ENCODE measurements at places on chromosomes 2 and 18.

- DNase-seq: no peak
These were observed 185.2 kb upstream of the ID2 start for GRCh38 chr2:8496617-8497016.

- DNase-seq: no peak
These were observed 449.2 kb upstream of the SPRED2 start for GRCh38 chr2:65881592-65881991.

DNA sequence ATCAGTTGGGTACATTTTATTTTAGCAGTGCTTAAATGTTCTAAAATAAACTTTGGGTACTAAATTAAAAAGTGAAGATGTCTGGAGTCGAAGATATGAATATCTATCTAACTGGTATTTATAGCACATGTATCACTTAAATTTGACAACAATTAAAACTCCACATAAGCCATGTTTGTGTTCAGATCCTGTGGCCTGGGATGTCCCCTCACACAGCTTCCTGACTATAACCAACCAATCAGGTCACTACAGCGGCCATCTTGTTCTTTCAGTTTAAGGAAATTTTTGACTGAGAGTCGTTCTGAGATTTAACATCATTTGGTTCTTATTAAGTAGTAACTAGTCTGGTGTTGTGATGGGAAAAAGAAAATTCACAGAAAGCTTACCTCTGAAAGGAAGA is 170.7 kb upstream of the NRP2 start:
- no peak for DNase-seq

GRCh38 chr2:7906431-7906830 is 775.4 kb upstream of the ID2 start:
- DNase-seq: no peak

GRCh38 chr2:20619624-20620024 is 31.3 kb downstream of the HS1BP3 start:
- DNase-seq: no peak

GRCh38 chr2:18387441-18388206 is 172.8 kb downstream of the RDH14 start:
- DNase-seq: peak; percentile 88

DNA sequence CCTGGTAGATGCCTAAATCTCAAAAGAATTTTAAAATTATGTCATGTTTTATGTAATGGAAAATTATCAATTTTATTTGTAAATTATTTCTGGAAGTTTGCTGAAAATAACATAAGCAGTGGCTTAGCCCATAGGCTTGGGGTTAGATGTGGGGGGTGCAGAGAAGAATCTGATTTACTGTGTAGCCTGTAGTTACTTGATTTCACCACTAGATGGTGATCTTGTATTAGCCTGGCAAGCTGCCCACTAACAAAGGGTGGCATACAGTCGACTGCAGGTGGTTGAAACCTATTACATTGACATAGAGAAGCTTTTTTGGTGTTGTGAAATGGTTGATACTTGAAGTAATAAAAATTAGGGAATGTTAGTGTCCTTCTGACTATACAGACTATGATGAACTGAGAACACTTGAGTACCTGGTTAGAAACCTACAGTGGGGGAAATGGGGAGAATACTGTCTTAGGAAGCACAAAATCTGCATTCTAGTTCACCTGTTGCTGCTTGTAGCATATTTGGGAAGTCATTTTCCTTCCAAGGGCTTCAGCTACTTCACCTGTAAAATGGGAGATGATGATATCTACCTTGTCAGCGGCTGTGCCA is 191.0 kb upstream of the LHCGR start:
- DNase-seq: peak; percentile 84

DNA sequence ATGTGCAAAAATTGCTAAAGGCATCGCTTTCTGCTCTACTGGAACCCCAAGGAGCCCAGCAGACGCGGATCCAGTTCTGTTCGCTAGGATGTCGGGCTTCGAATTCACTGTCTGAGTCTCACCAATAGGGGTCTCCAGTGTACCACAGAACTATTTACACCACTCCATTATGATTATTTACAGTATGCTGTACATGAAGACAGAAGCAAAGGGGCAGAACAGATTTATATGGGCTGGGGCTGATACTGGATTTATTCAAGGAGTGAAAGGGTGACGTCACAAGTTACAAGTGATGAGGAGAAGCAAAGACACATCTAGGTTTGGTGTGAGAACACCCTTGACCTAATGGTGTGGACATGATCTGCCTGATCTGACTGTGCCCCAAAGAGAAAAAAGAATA is 185.3 kb upstream of the ATP5MC3 start:
- peak; percentile 64 for DNase-seq

DNA sequence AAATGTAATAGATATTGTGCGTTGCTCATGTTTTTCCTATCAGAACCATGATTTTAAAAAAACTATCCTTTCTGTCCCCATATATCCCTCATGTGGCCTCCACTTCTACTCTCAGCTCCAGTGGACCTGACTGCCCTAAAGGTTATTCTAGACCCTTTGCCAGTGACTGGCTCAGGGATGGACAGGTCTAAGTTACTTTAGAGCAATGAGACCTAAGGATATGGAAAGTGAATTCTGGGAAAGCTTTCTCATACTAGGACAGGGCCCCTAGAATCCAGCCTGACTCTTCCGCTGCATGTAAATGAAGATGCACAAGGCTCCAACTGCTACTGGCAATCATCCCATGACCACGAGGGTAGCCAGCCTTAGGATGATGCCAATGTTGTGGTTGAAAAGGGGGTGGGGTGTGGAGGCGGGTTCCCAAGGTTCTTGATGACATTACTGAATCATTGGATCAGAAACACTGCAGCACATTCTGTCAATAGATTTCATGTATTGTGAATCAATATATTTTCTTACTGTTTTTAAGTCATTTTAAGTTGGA is 21.3 kb downstream of the C2orf69 start:
- DNase-seq: no peak

DNA sequence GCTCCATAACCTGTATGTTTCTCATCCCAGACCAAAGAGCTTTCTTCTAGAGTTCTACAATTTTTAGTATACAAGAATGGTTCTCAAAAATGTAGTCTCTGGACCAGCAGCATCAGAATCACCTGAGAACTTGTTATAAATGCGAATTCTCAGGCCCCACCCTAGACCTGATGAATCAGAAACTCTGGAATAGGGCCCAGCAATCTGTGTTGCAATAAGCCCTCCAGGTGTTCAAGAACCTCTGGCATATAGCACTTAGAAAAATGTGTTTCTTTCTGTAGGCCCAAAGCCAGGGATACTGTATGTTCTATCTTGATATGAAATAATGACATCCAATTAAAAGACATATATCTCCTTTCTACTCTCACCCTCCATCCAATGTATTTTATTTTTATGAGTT is 10.4 kb downstream of the PAIP2B start:
- DNase-seq: no peak

DNA sequence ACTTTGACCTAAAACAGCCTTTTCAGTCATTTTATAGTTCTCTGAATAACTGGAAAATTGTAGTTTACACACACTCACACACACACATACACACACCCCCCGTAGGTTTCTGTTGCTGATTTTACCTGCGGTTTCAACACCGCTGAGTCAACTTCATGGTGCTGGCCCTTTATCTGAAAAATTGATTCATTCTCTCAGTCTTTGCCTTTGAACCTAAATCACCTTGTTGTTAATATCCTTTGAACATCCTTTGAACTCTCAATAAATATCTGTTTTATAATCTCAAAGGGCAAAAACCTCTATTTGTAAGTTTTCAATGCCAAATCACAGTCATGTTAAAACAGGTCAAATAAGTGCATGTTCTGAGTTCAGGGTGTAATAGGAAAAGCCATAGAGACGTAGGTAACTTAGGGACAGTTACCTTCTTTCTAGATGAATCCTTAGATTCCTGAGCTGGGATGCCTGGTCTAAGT is 109.0 kb upstream of the BZW1 start:
- no peak for DNase-seq

DNA sequence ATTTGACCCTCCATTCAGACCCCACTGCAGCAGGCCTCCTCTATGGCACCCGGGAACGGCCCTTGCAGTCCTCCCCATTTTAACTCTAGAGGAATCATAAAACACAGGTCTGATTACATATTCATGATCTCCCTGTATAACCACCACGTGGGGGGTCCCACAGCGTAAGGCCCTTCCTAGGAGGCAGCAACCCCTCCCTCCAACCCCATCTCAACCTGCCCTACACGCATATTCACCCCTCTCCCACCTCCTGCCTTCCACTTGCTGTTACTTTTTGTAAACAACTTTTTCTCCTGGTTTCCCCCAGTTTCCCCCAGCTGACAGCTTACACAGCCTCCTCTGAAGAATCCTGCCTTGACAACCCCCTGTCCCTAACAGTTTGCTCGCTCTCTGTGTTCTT is 85.1 kb upstream of the FOXI3 start:
- no peak for DNase-seq

DNA sequence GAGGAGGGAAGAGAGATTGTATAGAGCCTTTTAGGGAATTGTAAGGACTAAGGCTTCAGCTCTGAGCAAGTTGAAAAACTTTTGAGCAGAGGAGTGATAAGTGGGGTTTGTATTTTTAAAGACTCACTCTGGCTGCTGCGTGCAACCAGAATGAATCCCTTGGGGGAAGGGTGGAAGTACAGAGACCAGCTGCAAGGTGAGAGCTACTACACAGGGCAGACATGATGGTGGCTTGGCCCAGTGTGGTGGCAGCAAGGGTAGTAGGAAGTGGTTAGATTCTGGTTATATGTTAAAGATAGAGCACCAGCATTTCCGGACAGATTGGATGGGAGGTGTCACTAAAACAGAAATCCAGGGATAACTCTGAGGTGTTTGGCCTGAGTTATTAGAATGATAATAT is 10.1 kb upstream of the SESTD1 start:
- no peak for DNase-seq

DNA sequence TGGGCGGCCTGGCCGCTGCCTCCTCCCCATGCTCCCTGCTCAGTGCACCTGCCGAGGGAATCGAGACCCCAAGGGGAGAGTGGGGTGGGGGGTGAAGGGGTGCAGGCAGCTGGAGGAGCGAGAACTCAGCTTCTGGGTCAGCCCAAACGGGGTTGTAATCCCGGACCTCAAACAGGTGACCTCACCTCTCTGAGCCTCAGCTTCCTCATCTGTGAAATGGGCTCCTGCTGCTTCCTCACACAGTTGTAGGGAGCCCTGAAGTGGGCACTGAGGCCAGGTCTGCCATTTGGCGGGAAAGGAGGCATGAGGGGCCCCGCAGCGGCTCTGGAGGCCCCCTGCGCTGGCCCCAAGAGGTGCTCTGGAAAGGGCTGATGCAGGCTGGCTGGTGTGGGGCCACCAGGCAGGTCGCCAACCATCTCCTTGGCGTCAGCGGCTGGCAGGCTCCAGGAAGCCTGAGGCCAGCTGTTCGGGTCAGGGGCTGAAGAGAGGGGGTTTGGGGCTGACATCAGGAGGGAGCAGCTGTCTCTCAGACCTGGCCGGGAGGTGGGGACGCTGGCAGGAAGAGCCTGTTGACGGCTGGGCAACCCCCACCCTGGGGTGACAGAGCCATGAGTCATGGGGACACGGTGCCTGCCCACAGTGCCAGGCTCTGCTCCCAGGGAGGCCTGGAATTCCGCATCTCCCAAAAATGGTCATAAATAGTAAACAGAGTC is 4.9 kb downstream of the KLHL30 start:
- no peak for DNase-seq

- DNase-seq: no peak
These were observed 81.3 kb downstream of the KCNF1 start for GRCh38 chr2:10993001-10993481.

GRCh38 chr2:207182911-207183310 is 17.2 kb upstream of the KLF7 start:
- no peak for DNase-seq

DNA sequence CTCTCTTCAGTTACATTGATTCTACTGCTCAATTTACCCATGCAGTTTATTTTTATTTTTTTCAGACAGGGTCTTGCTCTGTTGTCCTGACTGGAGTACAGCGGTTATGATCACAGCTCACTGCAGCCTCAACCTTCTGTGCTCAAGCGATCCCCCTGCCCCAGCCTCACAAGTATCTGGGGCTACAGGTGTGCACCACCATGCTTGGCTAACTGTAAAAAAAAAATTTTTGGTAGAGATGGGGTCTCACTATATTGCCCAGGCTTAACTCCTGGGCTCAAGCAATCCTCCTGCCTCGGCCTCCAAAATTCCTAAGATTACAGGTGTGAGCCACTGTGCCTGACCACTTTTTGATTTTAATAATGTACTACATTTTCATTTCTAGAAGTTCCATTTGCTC is 93.8 kb upstream of the RNU4ATAC start:
- no peak for DNase-seq

DNA sequence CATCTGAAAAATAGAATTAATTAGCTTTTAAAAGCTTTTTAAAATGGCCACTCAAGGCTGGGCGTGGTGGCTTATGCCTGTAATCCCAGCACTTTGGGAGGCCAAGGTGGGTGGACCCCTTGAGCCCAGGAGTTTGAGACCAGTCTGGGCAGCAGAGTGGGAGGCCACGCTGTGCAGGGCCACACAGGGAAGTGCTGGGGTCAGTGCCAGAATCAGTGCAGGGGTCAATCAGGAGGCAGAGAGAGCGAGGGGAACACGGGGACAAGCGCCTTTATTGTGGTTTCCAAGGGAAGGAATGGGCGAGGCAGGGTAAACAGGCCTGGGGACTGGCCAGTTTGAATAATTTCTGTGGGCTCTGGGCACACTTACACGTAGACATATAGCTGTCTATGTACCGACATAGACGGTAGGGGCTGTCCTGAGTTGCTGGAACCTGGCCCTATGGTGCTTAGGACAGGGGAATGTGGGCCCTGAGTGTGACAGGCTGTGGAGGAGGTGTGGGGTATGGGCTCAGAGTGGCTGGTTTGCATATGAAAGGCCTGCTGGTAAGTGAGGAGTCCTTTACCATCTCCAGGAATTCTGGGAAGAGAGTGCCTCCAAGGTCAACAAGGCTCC is 42.9 kb downstream of the DYSF start:
- DNase-seq: no peak

Measured in skin of body (tissue), 3 donors.